ENCODE measurements at places on chromosomes 3 and 15. TPM values are rescaled to one million over a fixed set of nuclear protein-coding genes. Genes with fewer than 3 reads are reported as not detected.

LCTL gene
- total RNA-seq: not detected

BSN gene
- under 0.01 TPM for total RNA-seq

CORO2B gene
- total RNA-seq: 3.4 TPM

CPLX3 gene
- total RNA-seq: not detected

ROPN1B gene
- not detected for total RNA-seq

SLC24A5 gene
- not detected for total RNA-seq

CADPS gene
- not detected for total RNA-seq

CHRM5 gene
- not detected for total RNA-seq

CPB1 gene
- total RNA-seq: not detected

KLHL6 gene
- 5.7 TPM for total RNA-seq

CCDC13 gene
- total RNA-seq: 0.33 TPM

GHSR gene
- not detected for total RNA-seq

GOLGA8J gene
- not detected for total RNA-seq

GRCh38 chr3:105771392-105771791 is 97.4 kb downstream of the CBLB start:
- DNase-seq: no peak

DNA sequence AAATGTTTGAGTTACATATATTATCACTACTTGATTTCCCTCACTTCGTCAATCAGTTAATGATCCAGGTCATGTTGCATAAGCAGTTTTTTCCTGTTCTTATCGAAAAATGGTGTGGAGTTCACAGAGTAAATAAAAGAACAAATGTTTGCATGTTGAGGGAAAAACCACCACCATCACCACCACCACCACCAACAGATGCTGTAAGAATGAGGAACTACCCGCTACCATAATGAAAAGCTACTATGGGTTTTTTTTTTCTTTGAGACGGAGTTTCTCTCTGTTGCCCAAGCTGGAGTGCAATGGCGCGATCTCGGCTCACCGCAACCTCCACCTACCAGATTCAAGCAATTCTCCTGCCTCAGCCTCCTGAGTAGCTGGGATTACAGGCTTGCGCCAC is 27.6 kb downstream of the RUBCN start:
- no peak for DNase-seq

GRCh38 chr3:127536830-127537812 is 53.4 kb downstream of the TPRA1 start:
- no peak for DNase-seq

- DNase-seq: no peak
Observed at GRCh38 chr3:71299160-71299559, 284.4 kb downstream of the FOXP1 start.

DNA sequence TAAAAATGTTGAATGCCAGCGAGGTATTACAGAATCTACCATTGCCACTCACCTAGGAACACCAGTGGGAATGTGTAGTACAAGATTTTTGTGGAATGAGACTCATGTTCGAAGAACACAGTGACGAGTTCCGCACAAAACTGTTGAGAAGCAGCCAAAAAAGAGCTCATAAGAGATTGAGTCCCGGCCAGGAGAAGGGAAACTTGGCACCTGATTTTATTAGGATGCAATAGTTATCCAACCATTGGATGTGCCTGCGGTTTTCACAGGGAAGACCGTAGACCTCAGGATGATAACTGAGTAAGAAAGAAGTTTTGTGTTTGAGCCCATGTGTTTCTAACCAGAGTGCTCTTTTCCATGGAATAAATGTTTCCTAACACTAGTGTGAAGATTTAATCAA is 88.9 kb downstream of the PTPRG start:
- no peak for DNase-seq

GRCh38 chr3:27714146-27714526 is 8.0 kb downstream of the EOMES start:
- no peak for DNase-seq

DNA sequence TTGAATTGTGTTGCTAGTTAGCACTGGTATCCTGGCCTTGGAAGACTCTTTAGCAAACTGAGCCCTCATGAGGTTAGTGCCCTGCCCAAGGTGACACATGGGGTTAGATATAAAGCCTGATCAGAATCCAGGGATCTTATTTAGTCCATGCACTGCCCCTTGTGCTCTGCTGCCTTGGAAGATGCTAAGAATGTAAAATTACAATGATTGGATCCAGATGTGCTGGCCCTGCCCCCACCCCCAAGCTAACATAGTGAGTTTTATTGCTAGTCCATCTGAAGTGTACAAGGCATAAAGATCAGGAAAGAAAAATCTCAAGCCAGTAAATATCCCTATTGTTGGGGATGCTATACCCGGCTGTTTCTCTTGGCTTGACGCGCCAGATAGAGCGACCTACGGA is 248.1 kb upstream of the C2CD4B start:
- no peak for DNase-seq

- DNase-seq: no peak
Observed at GRCh38 chr3:102354818-102355515, 79.8 kb upstream of the ZPLD1 start.

DNA sequence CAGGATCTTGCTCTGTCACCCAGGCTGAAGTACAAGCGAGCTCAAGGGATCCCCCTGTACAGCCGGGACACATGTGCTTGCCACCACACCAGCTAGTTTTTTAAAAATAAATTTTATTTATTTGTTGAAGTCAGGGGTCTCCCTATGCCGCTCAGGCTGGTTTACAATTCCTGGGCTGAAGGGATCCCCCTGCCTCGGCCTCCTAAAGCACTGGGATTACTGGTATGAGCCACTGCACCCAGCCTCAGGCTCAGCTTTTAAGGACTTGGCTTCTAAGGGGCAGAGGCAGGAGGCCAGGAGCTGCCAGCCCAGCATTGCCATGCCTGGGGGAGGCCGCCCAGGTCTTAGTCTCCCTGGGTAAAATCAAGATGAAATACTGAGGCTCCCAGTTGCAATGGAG is 37.3 kb downstream of the HCN4 start:
- no peak for DNase-seq

DNA sequence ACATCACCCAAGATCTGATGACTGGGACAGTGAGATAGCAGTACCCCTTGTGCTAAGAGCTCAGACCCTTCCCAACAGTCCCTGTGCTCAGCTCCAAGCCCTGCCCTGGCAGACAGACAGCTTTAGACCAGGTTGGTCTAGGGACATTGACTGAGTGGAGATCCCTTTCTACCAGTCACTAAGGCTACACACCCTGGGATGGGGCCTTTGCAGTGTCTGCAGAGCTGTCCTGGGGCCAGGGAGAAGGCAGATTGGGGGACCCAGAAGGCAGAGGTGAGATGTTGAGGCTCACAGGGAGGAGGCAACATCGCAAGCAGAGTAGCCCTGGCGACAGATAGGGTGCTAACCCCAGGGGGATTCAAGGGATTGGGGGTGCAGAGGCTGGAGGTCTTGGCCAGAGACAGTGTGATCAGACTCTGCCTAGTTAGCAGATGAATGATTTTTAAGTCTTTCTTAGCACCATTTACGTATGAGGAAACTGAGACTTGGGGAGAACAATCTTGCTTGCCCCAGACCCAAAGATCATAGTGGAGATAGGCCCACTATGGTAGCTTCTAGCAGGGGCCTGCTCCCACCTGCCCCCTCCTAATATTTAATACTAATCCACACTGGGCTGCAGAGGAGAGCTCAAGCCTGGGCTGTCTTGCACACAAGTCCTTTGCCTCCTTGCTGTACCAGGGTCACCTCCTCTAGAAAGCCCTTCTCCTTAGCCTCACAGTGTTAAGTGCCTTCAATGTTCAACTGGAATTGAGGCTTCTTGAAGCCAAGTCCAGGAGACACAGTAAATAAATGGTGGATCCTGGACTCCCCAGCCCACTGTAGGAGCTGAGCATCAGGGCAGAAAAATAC is 32.6 kb downstream of the HMCES start:
- no peak for DNase-seq

- DNase-seq: no peak
Observed at GRCh38 chr3:62143843-62144450, 229.4 kb downstream of the FEZF2 start.

- no peak for DNase-seq
Observed at GRCh38 chr3:57980416-57980815, 27.8 kb upstream of the FLNB start.

DNA sequence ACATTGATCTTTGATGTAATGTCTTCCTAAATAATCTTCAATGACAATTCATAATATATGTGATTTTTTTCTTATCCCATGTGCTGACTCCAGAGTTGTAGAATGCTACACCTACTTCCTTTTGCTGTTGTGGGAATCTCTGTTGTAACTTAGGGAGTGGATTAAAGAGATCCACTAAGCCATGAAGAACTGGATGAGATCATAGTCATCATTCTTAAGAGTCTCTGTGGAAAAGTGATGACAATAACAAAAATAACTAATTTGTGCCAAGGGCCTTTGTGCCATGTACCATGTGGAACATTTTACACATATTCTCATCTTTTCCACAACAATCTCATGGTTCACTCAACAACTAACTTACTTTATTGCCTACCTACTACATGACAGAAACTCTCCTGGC is 162.9 kb upstream of the PDZRN3 start:
- no peak for DNase-seq

DNA sequence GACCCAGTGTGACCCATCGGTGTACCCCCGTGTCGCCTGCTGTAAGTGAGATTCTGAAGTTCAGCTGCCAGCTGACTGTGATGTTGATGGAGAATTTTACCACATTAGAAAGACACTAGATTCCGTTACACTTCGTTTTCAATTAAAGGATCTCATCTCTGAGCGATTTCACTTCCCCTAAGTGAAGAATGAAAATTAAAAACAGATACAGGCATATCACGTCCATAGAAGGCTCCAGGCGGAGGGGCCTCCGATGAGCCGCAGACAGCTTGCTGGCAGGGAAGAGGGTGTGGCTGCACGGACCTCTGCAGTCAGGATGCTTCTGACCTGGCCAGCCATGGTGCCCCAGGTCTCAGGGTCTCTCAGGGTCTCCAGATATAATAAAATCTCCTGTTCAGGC is 6.6 kb upstream of the CPN2 start:
- no peak for DNase-seq

- DNase-seq: no peak
Observed at GRCh38 chr3:147701195-147701594, 292.0 kb downstream of the ZIC1 start.

GRCh38 chr3:111081008-111081545 is 9.5 kb downstream of the NECTIN3 start:
- no peak for DNase-seq

DNA sequence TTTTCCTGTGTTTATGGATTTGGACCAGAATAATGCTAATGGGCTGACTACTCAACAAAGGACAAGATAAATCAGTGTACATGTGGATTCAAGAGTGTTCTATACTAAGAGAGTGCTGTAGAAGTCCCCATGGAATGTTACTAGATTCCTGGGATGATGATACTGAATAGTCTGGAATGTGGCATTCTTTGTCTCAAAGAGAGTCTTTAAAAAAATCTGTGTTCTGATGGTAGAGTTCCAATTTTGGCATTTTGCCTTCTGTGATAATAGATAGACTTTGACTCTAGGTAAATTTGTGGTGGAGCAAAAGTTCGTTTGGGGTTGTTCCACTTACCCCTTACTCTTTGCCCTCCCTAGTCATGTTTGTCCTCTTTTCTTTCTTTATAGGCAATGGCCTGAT is 43.7 kb downstream of the NMD3 start:
- DNase-seq: no peak

DNA sequence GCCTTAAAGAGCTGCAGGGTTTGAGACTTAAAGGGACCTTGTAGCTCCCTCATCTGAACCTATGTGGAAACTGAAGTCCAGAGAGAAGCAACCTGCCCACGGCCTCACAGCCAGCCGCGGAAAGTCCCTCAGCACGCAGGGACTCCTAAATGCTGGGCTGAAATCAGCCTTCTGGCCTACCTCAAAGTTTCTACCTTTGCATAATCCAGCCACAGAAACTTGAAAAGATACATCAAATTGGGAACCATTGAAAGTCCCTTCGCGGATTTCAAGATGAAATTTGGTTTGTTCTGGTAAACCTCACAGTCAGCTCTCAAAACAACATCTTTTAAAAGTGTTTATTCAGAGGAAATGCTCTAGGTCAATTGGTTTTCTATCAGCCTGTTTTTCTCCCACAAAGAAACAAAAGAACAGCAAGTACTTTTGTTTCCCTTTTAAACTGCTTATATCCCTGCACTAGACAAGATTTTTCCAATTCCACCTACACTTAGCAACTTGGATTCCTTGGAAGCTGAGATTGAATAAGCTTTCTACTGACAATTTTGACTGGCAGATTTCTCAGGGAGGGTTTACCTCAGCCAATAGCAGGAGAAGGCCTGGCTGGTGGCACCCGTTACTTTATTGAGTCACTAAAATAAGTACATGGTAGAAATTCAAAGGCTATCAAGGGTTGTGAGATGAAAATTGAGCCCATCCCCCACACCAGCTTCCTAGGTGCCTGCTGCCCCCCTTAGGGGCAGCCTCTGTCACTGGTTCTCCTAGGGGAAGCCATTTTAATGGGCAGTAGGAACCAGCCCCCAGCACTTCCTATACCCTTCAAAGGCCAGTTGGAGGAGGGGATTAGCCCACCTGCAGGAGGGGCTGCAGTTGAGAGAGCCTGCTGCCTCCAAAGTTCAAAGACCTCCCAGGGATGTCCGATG is 171.2 kb downstream of the ADAMTS17 start:
- DNase-seq: no peak

DNA sequence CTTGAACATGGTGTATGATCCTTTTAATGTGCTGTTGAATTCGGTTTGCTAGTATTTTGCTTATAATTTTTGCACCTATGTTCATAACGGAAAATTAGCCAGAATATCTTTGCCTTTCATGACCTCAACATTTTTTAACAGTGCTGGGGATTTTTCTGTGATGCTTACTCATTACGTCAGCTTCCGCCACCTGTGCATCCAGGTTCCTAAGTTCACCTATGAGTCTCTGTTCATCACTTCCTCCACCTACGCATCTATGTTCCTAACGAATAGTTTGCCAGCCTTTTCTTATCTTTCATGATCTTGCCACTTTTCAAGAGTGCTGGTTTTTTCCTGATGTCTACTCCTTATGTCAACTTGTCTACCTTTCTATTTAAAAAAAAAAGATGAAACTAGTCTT is 16.5 kb downstream of the AADACL2 start:
- DNase-seq: no peak

GRCh38 chr15:100124936-100125335 is 216.8 kb downstream of the ADAMTS17 start:
- no peak for DNase-seq

GRCh38 chr15:64166102-64166890 is 3.5 kb upstream of the PPIB start:
- DNase-seq: no peak

GRCh38 chr3:69535613-69536012 is 149.7 kb upstream of the FRMD4B start:
- no peak for DNase-seq

DNA sequence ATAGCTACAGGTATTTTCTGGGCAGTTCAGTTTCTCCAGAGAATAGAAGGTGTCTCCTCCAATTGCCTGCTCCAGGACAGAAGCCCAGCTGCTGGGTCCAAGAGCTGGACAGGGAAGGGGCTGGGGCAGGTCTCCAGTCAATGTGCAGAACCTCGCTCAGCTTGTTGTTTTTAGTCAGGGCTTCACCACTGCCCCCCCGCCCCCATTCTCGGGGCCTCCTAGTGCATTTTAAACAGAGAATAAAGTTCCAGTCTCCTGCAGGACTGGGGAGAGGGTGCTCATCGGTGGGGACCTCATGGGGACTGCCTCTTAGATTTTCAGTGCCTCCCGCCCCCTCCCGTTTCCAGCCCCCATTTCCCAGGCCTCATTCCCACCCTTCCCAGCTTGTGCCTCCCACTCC is 216.6 kb downstream of the XXYLT1 start:
- no peak for DNase-seq

GRCh38 chr3:87267953-87268645 is 8.3 kb downstream of the POU1F1 start:
- no peak for DNase-seq

- no peak for DNase-seq
Observed at GRCh38 chr15:58438111-58438510, 6.3 kb downstream of the LIPC start.

All from pulmonary artery endothelial cell (primary cell).